Astrocyte (in vitro differentiated cells and primary cell): ENCODE measurements at places on chromosomes 5 and 9.

GRCh38 chr9:122364783-122365150, 6.1 kb upstream of the PTGS1 start:
- peaks cover 9% of the 10 kb centered on the region for H3K4me1 ChIP-seq
- no peaks in the 10 kb centered on the region for H3K36me3 ChIP-seq
- no peak for DNase-seq

DNA sequence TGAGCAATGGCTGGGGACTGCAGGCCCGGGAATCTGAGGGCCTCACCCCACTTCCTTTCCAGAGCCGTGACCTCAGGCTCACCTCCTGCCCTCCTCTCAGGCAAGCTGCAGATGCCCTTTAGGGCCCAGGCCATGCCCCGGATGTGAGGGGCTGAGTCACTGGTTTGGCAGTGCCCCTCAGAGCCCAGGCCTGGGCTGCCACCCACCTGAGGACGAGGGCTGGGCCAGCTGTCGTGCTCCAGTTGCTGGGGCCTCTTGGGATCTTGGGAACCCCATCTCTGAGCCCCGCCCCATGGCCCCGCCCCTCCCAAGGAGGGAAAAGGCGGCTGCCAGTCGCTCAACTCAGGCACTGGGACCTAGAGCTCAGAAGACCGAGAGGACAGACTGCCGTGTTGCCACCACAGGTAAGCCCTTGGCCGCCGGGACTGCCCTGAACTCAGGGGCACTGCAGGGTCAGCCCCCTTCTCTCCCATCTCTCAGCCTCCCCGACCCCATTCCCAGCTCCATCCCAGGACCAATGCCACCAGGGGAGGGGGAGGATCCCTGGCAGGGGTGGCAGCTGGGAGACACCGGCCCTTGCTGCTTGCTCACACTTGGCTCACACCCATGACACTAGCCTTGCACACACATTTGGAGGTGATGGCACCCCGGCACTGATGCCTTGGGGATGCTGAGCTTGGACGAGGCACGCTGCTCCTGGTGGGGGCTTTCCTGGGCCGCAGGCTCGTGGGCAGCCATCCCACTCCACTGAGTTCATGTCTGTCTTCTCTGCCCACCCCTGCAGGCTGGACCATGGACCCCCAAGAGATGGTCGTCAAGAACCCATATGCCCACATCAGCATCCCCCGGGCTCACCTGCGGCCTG, at the start of gene CYSRT1:
Gene CYSRT1 (plus strand): TSS at position 345 of the 865 bp plus-strand sequence. CDS start 448 bp downstream, at position 793.
- H3K4me1 ChIP-seq, result peaks cover 22% of the 10 kb centered on the region
- H3K27ac ChIP-seq, result no peak within 1 kb of the TSS
- no peak for DNase-seq
- peak within 1 kb of the TSS; percentile 86 for H3K4me3 ChIP-seq

GRCh38 chr5:159409801-159410200, 79.5 kb upstream of the IL12B start:
- H3K36me3 ChIP-seq, result no peaks in the 10 kb centered on the region
- no peaks in the 10 kb centered on the region for H3K4me1 ChIP-seq
- H3K4me3 ChIP-seq, result no peak overlapping the region
- H3K27me3 ChIP-seq, result no peaks in the 10 kb centered on the region

- H3K4me1 ChIP-seq, result no peaks in the 10 kb centered on the region
- peak; percentile 46 for DNase-seq
Observed at GRCh38 chr9:70935856-70936255, 185.6 kb downstream of the TRPM3 start.

GRCh38 chr5:124825250-124825982, 79.0 kb upstream of the ZNF608 start:
- no peak overlapping the region for H3K27ac ChIP-seq
- no peaks in the 10 kb centered on the region for H3K36me3 ChIP-seq
- H3K4me1 ChIP-seq, result peaks cover 5% of the 10 kb centered on the region
- no peaks in the 10 kb centered on the region for H3K27me3 ChIP-seq
- no peak overlapping the region for H3K4me3 ChIP-seq
- DNase-seq, result no peak

DNA sequence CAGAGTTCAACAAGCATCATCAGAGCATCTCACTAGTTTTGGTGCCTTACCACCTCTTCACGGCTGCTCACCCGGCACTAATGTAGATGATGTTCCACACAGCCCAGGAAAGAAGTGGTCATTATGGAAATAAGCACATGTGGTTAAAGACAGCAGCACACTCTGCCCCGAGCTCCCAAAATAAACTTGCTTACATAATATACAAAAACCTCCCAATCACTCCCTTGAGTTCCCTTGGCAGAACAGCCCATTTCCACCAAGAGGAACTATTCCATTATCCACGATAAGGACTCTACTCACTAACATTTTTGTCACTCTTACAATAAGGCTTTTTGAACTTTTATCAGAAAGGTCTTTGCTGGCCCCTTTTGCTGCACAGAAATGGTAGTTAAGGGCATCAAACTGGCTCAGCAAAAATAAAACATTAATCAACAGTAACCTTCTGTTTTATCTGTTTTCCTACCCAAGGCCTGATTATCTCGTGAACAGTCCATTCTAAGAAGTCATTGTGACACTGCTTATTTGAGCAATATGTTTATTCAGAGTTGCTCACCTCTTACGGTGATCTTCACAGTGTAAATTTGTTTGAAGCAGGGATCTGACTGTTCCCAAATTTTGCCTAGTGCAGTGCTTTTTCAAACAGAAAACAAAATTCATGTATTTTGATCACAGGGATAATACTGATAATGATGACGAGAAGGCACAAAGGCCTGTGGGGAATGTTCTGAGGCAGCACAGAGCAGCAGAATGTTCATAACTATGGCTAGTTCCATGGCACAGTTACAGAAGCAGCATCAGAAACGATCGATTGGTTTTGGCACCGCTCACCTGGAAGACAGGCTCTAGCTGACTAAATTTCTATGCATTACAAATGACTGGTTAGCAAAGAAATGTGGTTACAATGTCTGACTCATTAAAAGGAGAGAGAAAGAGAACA, 399.8 kb upstream of the PIK3R1 start:
- peak; percentile 93 for DNase-seq
- no peak overlapping the region for H3K27ac ChIP-seq
- H3K4me1 ChIP-seq, result peaks cover 12% of the 10 kb centered on the region
- no peak overlapping the region for H3K4me3 ChIP-seq
- H3K27me3 ChIP-seq, result no peaks in the 10 kb centered on the region

GRCh38 chr5:59036274-59036961, 453.5 kb downstream of the RAB3C start:
- no peaks in the 10 kb centered on the region for H3K36me3 ChIP-seq
- H3K27ac ChIP-seq, result peak overlapping the region; percentile 28
- H3K4me1 ChIP-seq, result peaks cover 15% of the 10 kb centered on the region
- H3K27me3 ChIP-seq, result peaks cover 5% of the 10 kb centered on the region

GRCh38 chr5:174991847-174992246, 267.5 kb downstream of the MSX2 start:
- no peaks in the 10 kb centered on the region for H3K36me3 ChIP-seq
- no peak overlapping the region for H3K4me3 ChIP-seq
- no peak overlapping the region for H3K27ac ChIP-seq

DNA sequence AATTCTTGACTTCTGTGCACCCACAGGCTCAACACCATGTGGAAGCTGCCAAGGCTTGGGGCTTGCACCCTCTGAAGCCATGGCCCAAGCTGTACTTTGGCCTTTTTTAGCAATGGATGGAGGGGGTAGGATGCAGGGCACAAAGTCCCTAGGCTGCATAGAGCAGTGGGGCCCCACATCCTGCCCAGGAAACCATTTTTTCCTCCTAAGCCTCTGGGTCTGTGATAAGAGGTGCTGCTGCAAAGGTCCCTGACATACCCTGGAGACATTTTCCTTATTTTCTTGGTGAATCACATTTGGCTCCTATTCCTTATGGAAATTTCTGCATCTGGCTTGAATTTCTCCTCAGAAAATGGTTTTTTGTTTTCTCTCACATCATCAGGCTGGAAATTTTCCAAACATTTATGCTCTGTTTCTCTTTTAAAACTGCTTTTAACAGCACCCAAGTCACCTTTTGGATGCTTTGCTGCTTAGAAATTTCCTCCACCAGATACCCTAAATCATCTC, 482.7 kb upstream of the TLE4 start:
- DNase-seq, result no peak
- no peak overlapping the region for H3K4me3 ChIP-seq
- no peaks in the 10 kb centered on the region for H3K4me1 ChIP-seq
- no peak overlapping the region for H3K27ac ChIP-seq
- no peaks in the 10 kb centered on the region for H3K27me3 ChIP-seq

GRCh38 chr9:75993434-75993833, 103.0 kb downstream of the PCSK5 start:
- no peaks in the 10 kb centered on the region for H3K27me3 ChIP-seq
- H3K4me3 ChIP-seq, result no peak overlapping the region
- H3K27ac ChIP-seq, result peak overlapping the region; percentile 15
- no peaks in the 10 kb centered on the region for H3K36me3 ChIP-seq
- peaks cover 19% of the 10 kb centered on the region for H3K4me1 ChIP-seq

- H3K27me3 ChIP-seq, result no peaks in the 10 kb centered on the region
- H3K27ac ChIP-seq, result no peak overlapping the region
- no peak overlapping the region for H3K4me3 ChIP-seq
- H3K36me3 ChIP-seq, result peaks cover 5% of the 10 kb centered on the region
- no peak for DNase-seq
Observed at GRCh38 chr9:125556046-125556721, 150.8 kb downstream of the MAPKAP1 start.

DNA sequence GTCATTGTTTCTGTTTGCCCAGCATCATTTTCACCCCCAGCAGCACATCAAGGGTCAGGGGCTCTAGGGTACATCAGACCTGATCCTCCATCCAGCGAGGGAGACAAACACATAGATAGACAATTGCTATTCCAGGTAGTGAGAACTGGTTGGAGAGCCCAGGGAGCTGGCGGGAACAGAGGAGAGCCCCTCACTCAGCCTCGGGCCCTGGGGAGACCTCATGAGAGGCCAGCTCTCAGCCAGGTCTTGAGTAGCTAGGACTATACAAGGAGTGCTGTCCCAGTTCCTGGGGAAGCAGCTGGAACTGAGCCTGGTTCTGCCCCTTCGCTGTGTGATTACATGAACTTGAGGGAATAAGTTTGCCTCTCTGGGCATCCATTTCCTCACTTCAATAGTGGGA, 80.3 kb downstream of the HRH2 start:
- H3K4me1 ChIP-seq, result no peaks in the 10 kb centered on the region
- DNase-seq, result no peak
- no peaks in the 10 kb centered on the region for H3K36me3 ChIP-seq
- H3K27ac ChIP-seq, result no peak overlapping the region
- no peaks in the 10 kb centered on the region for H3K27me3 ChIP-seq

DNA sequence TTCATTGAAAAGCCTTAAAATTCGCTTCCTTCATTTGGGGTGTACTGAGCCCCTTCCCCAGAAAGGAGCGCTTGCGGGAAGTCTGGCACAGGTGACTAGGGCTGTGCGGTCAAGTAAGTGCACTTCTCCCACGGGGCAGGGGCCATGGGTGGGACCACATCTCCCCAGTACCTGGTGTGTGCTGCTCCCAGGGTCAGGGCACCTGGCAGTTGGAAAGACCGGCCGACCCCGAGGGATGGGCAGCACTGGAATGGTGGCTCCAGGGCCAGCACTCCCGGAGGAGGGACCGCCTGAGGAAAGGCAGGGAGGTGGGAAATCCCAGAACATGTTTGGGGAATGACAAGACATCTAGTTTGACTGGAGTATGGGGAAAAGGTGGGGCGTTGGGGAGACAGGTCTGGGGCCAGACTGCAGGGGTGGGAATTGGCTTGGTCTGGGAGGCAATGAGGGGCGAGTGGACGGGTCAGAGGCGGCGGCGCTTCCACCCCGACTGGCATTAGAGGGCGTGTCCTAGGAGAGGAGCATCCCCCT, 727 bp upstream of the GLIPR2 start:
- H3K27me3 ChIP-seq, result no peaks in the 10 kb centered on the region
- no peaks in the 10 kb centered on the region for H3K36me3 ChIP-seq
- DNase-seq, result no peak
- H3K4me1 ChIP-seq, result peaks cover 20% of the 10 kb centered on the region

DNA sequence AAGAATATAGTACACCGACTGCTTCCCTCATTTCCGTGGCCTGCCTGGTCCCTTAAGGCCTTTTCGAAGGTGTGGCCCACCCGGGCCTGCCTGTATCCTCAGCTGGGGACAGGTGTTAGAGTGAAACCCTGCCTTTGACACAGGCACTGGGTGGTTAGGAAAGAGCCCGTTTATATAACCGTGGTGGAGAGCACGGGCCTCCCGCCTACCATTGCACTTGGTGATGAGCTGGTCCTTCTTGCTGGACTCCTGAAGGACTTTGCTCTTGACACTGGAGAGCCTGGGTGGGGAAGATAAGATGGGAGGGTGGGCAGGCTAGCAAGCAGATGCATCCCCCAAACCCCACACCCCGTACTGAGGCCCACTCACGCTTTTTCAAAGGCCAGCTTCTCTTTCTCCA, 2.3 kb downstream of the SPATA24 start:
- no peak for DNase-seq
- no peaks in the 10 kb centered on the region for H3K36me3 ChIP-seq
- H3K27ac ChIP-seq, result no peak overlapping the region
- peaks cover 12% of the 10 kb centered on the region for H3K4me1 ChIP-seq
- H3K4me3 ChIP-seq, result no peak overlapping the region
- no peaks in the 10 kb centered on the region for H3K27me3 ChIP-seq

- no peak overlapping the region for H3K27ac ChIP-seq
- no peaks in the 10 kb centered on the region for H3K4me1 ChIP-seq
- H3K27me3 ChIP-seq, result no peaks in the 10 kb centered on the region
Observed at GRCh38 chr5:14507156-14507941, 74.2 kb upstream of the OTULINL start.

- DNase-seq, result no peak
- no peaks in the 10 kb centered on the region for H3K27me3 ChIP-seq
- H3K27ac ChIP-seq, result no peak overlapping the region
- no peaks in the 10 kb centered on the region for H3K36me3 ChIP-seq
Observed at GRCh38 chr5:42321785-42322184, 101.5 kb upstream of the GHR start.

DNA sequence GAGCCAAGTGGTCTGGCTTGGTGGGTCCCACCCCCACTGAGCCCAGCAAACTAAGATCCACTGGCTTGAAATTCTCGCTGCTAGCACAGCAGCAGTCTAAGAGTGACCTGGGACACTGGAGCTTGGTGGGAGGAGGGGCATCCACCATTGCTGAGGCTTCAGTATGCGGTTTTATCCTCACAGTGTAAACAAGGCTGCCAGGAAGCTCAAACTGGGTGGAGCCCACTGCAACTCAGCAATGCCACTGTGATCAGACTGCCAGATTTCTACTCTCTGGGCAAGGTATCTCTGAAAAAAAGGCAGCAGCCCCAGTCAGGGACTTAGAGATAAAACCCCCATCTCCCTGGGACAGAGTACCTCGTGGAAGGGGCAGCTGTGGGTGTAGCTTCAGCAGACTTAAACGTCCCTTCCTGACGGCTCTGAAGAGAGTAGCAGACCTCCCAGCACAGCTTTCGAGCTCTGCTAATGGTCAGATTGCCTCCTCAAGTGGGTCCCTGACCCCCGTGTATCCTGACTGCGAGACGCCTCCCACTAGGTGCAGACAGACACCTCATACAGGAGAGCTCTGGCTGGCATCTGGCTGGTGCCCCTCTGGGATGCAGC, 18.2 kb upstream of the STK32A start:
- no peaks in the 10 kb centered on the region for H3K27me3 ChIP-seq
- H3K4me3 ChIP-seq, result no peak overlapping the region
- no peaks in the 10 kb centered on the region for H3K36me3 ChIP-seq
- H3K4me1 ChIP-seq, result peaks cover 4% of the 10 kb centered on the region
